ENCODE measurements at places on chromosomes 1 and 21. TPM values are rescaled to one million over a fixed set of nuclear protein-coding genes. Genes with fewer than 3 reads are reported as not detected.

AJAP1 gene
- not detected for total RNA-seq

CR1 gene
- 0.25 TPM for total RNA-seq

LRRC7 gene
- total RNA-seq, result not detected

GNG4 gene
- 0.37 TPM for total RNA-seq

C1QTNF12 gene
- total RNA-seq, result 1.4 TPM

DNA sequence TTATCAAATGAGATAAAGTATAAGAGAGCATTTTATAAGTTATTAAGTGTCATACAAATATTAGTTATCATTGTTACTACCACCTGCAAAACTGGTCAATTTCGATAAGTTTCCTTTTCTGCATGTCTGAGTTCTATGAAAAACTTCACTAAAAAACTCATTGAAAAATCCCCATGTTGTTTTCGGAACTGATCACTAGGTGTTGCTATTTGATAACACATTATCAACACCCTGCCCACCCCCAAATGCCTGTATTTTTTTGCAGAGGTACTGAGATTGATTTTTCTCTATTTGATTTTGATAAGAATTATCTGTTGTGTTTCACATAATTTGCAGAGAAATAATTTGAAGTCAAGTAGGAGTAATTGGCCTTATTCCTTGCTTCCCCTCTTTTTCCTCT lies 22.1 kb upstream of the DISP1 start:
- peaks cover 12% of the 10 kb centered on the region for H3K4me1 ChIP-seq
- H3K27me3 ChIP-seq, result no peaks in the 10 kb centered on the region
- no peak overlapping the region for H3K27ac ChIP-seq
- DNase-seq, result no peak

- H3K27me3 ChIP-seq, result no peaks in the 10 kb centered on the region
Observed at GRCh38 chr1:97186381-97186780, 464.8 kb downstream of the PTBP2 start.

GRCh38 chr1:162117039-162117774 lies 47.7 kb downstream of the NOS1AP start:
- H3K27ac ChIP-seq, result no peak overlapping the region
- H3K36me3 ChIP-seq, result no peaks in the 10 kb centered on the region
- no peak for DNase-seq
- H3K4me3 ChIP-seq, result no peak overlapping the region
- no peaks in the 10 kb centered on the region for H3K4me1 ChIP-seq

GRCh38 chr1:217134857-217135568 lies 411.8 kb upstream of the ESRRG start:
- no peak overlapping the region for H3K27ac ChIP-seq
- DNase-seq, result no peak
- peaks cover 8% of the 10 kb centered on the region for H3K4me1 ChIP-seq
- peaks cover 69% of the 10 kb centered on the region for H3K27me3 ChIP-seq
- no peaks in the 10 kb centered on the region for H3K36me3 ChIP-seq
- no peak overlapping the region for H3K4me3 ChIP-seq

- peak overlapping the region; percentile 77 for H3K27ac ChIP-seq
- no peaks in the 10 kb centered on the region for H3K36me3 ChIP-seq
- DNase-seq, result no peak
Observed at GRCh38 chr1:48472638-48473037, 634 bp upstream of the SPATA6 start.

DNA sequence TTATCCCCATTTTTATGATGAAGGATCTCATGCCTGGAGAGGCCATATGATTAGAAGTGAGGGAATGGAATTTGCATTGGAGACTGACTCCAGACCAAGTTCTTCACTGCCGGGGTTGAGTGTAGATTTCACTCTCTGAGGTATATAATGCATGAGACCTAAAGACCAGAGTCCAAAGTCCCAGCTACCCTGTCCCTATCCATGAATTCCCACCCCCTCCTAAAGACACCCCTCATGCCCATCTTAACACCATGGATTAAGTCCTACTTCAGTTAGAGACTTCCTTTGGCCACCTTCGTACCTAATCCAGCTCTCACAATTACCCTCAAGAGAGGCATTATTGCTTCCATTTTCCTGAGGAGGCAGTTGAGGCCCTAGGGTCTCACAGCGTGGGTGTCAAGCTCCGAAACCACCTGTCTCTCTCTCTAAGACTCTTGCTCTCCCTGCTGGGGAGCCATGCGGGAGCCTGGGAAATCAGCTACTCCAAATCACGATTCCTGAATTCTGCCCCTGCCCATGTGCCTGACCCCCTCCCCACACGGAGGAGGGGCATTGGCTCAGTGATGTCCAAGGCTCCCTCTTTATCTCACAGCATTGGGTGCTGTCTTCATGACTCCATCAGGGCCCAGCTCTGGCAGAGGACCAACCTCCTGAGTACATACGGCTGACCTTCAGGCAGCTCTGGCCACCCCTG lies 11.7 kb upstream of the FOXO6 start:
- DNase-seq, result no peak
- no peak overlapping the region for H3K27ac ChIP-seq
- no peaks in the 10 kb centered on the region for H3K36me3 ChIP-seq
- H3K4me3 ChIP-seq, result no peak overlapping the region

GRCh38 chr1:176384841-176385240 lies 78.1 kb upstream of the PAPPA2 start:
- no peak overlapping the region for H3K4me3 ChIP-seq
- DNase-seq, result no peak
- no peaks in the 10 kb centered on the region for H3K27me3 ChIP-seq

DNA sequence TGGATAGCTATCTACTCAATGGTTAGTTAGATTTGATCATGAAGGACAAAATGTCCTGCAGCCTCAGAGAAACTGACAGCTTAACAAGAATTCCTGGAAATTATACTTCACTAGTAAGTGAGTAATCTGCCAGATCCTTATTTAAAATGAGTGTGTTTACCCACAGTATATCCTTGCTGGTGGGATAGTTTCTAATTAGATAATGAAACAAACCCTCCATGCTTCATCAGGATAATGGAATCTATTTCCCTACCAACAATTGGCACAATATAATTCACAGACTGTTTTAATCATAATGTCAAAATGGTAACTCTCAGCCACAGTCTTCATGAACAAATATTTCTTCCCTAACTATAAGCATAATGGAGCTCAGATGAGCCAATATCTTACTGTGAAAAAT lies 239.4 kb upstream of the ST6GALNAC5 start:
- H3K27ac ChIP-seq, result no peak overlapping the region
- H3K27me3 ChIP-seq, result no peaks in the 10 kb centered on the region
- DNase-seq, result no peak
- no peaks in the 10 kb centered on the region for H3K36me3 ChIP-seq

All from activated CD4-positive, alpha-beta T cell treated with anti-CD3 and anti-CD28 coated beads, Interleukin-2, amount 10 ng/mL, durations not matched to agents 7 days and 5 days (primary cell).